Activated naive CD8-positive, alpha-beta T cell treated with anti-CD3 and anti-CD28 coated beads, Interleukin-2, amount 50 U/mL, for 24 hours (primary cell): ENCODE measurements at places on chromosomes 3 and 15.

- H3K4me1 ChIP-seq, result peaks cover 8% of the 10 kb centered on the region
- H3K27ac ChIP-seq, result peak overlapping the region; percentile 44
- H3K27me3 ChIP-seq, result no peaks in the 10 kb centered on the region
- H3K4me3 ChIP-seq, result no peak overlapping the region
- DNase-seq, result no peak
Observed at GRCh38 chr3:107414325-107414964, 37.2 kb downstream of the CCDC54 start.

GRCh38 chr15:90300988-90301706, 35.7 kb downstream of the NGRN start:
- no peaks in the 10 kb centered on the region for H3K36me3 ChIP-seq
- H3K4me1 ChIP-seq, result peaks cover 27% of the 10 kb centered on the region
- H3K27me3 ChIP-seq, result no peaks in the 10 kb centered on the region
- H3K4me3 ChIP-seq, result no peak overlapping the region
- H3K27ac ChIP-seq, result no peak overlapping the region

- no peak overlapping the region for H3K4me3 ChIP-seq
- no peak for DNase-seq
- H3K4me1 ChIP-seq, result no peaks in the 10 kb centered on the region
- no peak overlapping the region for H3K27ac ChIP-seq
Observed at GRCh38 chr3:146750196-146750595, 145.1 kb upstream of the PLSCR5 start.

- no peaks in the 10 kb centered on the region for H3K36me3 ChIP-seq
- DNase-seq, result no peak
Observed at GRCh38 chr3:117656391-117656790, 946.8 kb downstream of the TUSC7 start.

DNA sequence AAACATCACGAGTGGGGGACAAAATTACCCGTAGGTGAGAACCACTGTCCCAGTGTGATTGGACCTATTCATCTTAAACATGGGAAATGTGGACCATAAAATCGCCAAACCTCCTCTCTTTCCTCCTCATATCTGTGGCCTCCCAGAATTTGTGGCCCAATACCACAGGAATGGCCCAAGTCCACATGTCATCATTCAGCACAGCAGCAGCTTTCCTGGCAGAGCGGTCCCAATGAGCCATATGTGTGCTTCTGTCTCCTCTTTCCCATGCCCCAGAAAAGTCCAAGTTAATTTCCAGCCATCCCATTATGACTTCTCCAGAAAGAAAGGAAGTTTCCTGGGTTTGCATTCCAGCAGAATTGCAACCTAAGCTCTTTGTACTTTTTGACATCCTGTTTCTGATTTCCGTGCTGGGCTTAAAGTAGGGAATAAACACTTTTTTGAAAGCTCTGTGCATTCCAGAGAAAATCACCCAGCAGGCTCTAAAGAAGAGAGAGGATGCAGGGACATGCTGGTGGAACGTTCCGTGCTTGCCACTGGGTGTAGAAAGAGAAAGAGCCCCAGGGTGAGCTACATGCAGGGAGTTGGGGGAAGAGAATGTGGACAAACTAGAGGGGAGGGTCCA, 259.4 kb upstream of the PROK2 start:
- H3K27ac ChIP-seq, result no peak overlapping the region
- no peak overlapping the region for H3K4me3 ChIP-seq
- peaks cover 8% of the 10 kb centered on the region for H3K27me3 ChIP-seq
- H3K4me1 ChIP-seq, result no peaks in the 10 kb centered on the region

DNA sequence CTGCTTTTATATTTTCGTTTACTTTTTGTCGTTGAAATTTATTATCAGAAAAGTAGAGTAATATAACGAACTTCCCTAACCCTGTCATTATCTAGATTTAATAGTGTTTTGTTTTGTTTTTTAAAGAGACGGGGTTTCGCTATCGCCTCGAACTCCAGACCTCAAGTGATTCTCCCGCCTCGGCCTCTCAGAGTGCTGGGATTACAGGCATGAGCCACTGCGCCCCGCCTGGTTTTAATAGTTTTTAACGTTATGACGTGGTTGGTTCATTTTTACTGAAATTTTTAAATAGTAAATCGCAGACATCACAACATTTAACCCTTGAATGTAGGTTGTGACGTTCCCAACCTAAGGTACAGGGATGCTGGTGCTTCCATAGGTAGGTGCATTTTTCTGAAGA, 1.0 kb downstream of the NGRN start:
- H3K4me1 ChIP-seq, result peaks cover 54% of the 10 kb centered on the region
- peak overlapping the region; percentile 98 for H3K27ac ChIP-seq
- no peak for DNase-seq

GRCh38 chr3:126124148-126124868, 40.4 kb upstream of the SLC41A3 start:
- H3K27me3 ChIP-seq, result no peaks in the 10 kb centered on the region
- H3K4me3 ChIP-seq, result no peak overlapping the region
- H3K36me3 ChIP-seq, result no peaks in the 10 kb centered on the region

DNA sequence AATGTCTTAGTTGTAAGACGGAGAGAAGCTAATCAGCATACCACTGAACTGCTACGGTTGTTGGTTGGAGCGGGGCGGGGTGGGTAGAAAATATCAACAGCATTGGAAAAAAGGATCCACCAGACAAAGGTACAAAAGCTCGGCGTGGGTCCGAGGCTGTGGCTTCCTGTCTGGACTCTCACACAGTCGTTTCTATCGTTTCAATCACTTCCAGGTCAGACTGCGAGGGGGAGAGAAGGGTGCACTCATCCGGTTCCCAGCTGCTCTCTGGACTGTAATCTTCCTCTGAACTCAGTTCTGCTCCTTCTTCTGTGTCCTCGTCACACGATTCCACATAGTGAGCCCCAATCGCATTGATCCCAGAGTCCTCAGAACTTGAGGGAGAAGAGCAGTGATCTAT, 70.0 kb downstream of the C3orf70 start:
- no peaks in the 10 kb centered on the region for H3K36me3 ChIP-seq
- no peaks in the 10 kb centered on the region for H3K4me1 ChIP-seq
- no peak overlapping the region for H3K27ac ChIP-seq
- peaks cover 12% of the 10 kb centered on the region for H3K27me3 ChIP-seq

- peaks cover 12% of the 10 kb centered on the region for H3K36me3 ChIP-seq
- peaks cover 16% of the 10 kb centered on the region for H3K4me1 ChIP-seq
- DNase-seq, result no peak
Observed at GRCh38 chr3:197191897-197192296, 106.5 kb downstream of the DLG1 start.

DNA sequence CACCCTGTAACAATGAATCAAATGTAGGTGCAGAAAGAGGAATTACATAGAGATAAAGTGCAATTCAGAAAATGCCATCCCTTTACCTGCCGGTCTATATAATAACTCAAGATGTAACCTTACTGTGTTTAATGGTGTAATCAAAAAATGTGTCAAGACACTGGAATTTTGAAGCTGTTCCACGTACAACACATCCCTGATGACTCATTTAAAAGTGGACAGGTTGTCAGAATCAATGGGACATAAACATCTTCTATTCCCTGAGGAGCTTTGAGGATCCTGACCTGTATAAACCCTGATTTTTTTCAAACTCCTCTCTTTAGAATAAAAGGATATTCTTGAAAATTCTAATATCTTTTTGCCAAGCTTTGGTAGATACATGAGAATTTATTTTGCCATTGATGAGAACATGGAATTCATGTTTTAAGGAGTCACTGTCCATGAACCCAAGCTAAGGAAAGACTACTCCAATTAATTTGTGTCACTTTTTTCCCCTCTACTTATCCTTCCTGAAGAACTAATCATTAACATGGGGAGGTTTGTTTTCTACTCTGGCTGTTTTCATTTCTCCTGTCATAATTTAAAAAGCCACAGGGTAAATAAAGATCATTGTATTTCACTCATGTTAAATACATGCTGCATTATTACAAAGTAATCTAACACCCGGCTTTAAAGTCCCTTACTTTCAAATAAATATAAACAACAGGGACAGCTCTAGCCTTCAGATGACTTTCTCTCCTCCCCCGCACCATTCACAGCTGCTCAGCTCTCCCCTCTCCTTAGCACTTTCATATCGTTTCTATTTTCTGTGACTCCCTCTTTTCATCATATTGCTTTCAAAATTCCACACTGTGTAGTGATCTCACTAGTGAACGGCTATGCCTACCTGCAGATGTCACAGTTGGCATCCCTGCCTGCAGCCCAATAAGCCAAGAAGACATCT, 138.3 kb downstream of the TAFA4 start:
- H3K4me3 ChIP-seq, result no peak overlapping the region
- no peaks in the 10 kb centered on the region for H3K4me1 ChIP-seq
- H3K36me3 ChIP-seq, result no peaks in the 10 kb centered on the region
- H3K27ac ChIP-seq, result no peak overlapping the region
- H3K27me3 ChIP-seq, result no peaks in the 10 kb centered on the region

DNA sequence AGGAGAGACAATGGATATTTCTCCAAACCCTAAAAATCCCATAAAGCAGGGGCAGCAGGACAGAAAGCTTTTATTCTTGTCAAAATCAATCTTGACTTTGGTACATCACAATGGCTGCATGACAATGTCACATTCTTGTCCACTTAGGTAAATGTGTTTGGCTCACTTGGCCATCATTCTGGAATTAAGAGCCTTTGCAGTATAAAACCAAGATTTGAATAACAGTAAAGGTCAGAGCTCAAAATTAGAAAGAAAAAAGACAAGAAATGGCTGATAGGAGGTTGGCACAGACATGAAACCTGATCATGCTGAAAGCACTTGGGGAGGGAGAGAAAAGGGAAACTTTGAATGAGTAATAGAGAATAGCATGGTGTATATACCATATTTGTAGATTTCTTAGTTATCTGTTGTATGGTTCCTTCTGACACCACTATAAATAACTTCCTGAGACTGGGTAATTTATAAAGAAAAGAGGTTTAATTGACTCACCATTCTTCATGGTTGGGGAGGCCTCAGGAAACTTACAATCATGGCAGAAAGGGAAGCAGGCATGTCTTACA, 158.5 kb upstream of the SGO1 start:
- no peak overlapping the region for H3K27ac ChIP-seq
- H3K27me3 ChIP-seq, result no peaks in the 10 kb centered on the region
- H3K4me3 ChIP-seq, result no peak overlapping the region
